ENCODE measurements at places on chromosomes 2 and 18. TPM values are rescaled to one million over a fixed set of nuclear protein-coding genes. Genes with fewer than 3 reads are reported as not detected.

Gene C2orf15
- 0.48 TPM for polyA plus RNA-seq

Gene C1GALT1C1L
- not detected for polyA plus RNA-seq

Gene DYNAP
- not detected for polyA plus RNA-seq

Gene CFAP210
- polyA plus RNA-seq = not detected

Gene ADD2
- polyA plus RNA-seq = 1.8 TPM

Gene LINC00305
- not detected for polyA plus RNA-seq

Gene RNU2-63P
- polyA plus RNA-seq = not detected

Gene NAT8
- polyA plus RNA-seq = 0.51 TPM

Gene KATNAL2
- 8.0 TPM for polyA plus RNA-seq

Gene CTAGE1
- polyA plus RNA-seq = not detected

Gene TMEM247
- polyA plus RNA-seq = not detected

Gene SP9
- not detected for polyA plus RNA-seq

Gene ALLC
- polyA plus RNA-seq = not detected

DNA sequence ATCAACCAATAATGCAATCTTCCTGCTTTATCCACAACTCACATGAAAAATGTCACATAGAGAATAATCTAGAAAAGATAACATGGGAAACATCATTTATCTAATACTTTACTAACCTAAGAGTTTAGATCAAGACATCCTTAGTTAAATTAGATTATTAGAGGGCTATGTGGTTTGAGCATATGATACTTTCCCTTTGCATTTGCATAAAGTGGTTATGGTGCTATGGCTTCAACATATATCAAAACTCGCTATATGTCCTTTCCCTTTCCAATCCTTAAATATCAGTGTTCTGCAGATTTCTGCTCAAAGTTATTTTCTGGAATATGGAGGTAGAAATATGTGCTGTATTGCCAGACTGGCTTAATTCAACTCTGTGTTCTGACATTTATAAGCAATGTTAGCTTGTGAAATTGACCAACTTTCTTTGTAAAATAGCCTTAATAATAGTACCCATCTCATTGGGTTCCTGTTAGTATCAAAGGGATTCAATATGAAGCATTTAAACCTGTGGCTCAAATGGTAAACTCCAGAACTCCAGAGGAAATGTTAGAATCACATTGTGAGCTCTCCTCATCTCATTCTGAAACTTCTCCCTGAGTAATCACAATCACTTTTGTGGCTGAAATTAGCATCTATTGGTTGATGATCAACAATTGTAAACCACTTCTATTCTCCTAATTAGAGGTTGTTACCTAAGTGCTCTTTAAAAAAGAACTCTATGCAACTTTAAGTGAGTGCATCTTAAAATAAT is 1089.9 kb upstream of the SLC39A10 start:
- DNase-seq = no peak

DNA sequence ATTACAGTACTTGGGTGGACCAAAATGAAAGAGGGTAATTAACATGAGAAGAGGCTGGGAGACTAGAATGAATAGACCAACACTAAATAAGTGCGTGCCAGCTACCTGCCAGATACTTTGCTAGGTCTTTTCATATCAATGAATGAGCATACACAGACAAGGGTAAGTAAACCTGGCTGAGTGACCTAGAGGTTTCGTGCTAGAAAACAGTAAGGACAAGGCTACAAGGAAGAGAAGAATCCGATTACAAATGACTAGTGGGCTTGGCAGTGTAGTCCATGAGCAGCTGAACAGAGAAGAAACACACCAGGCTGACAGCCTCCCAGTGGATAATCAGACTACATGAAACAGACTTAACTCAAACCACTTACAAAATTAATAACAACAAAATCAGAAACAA is 64.6 kb downstream of the THADA start:
- no peak for DNase-seq

GRCh38 chr2:160608599-160608998 is 115.0 kb upstream of the RBMS1 start:
- no peak for DNase-seq

DNA sequence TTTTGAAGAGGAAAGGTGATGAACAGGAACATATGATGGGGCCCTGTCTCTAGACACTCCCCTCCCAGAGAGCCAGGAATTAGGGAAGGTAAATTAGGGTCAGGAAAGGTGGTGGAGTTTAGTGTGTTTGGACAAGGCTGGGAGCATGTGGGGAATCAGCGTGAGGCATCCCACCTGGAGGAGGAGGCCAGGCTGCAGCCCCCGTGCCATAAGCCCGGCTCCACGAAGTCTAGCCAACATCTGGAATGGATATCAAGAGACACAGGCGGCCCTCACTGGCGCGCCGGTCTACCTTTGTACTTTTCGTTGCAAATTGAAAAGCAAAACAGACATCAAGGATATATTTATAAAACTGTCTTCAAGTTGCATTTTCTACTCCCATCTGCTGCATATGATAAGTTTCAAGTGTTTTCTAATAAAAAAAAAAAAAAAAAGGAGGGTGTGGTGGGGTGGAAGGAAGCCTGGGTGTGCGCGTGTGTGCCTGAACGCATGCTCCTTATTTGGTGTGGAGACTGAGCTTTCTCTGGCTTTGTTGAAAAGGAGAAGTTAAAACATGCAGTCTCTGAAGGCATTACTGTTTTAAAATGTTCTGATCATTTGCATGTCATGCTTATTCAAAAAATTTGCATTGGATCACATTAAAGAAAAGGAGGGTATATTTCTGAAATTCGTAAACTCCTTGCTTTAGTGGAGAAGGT is 546.7 kb upstream of the ID2 start:
- no peak for DNase-seq

GRCh38 chr2:182245963-182246362 is 180.9 kb downstream of the PDE1A start:
- DNase-seq = no peak

DNA sequence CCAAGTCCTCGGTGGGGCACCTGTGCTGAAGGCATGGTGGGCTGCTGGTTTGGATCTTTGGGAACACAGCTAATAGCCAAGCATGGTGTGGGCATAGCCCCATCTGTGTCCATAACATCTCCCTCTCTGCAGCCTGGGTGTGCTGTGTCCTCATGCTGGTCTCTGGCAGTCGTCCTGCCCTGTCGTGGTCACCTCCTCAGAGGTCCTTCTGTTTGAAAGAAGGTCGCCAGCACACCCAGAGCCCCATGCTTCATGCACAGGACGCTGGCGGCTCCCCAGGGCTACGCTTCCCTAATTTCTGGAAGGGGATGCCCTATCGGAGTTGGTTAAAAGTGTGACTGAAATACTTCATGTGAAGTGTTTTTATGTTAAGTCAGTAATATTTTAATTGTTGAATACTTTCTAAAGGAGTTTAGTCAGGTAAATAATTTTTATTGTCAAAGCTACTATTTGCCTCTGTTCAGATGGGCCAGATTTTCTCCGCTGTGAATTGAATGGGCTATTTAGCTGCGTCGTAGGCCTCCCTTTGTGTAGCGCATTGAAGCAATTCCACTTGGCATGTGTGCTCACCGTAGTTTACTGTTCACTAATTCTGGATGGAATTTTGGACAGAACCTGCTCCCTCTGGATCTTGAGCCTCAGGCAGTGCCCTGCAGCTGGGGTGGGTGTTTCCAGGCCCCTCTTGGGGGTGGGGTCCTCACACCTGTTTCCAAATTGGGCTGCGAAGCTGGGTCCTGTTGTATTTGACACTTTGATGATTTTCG is 81.9 kb downstream of the WDSUB1 start:
- DNase-seq = no peak

GRCh38 chr18:58580078-58580477 is 48.8 kb downstream of the ALPK2 start:
- no peak for DNase-seq

DNA sequence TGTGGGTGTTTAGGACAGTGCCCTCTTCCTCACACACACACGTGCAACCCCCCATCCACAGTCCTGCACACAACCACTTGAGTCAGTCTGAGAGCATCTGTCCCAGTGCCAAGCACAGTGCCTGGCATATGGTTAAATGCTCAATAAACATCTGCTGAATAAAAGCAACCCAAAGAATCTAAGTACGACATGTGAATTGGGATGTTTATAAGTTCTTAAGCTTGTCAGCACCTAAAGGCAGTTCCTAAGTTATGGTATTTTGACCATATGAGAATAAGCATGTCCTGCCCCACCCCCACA is 37.8 kb downstream of the CAPN13 start:
- DNase-seq = no peak

DNA sequence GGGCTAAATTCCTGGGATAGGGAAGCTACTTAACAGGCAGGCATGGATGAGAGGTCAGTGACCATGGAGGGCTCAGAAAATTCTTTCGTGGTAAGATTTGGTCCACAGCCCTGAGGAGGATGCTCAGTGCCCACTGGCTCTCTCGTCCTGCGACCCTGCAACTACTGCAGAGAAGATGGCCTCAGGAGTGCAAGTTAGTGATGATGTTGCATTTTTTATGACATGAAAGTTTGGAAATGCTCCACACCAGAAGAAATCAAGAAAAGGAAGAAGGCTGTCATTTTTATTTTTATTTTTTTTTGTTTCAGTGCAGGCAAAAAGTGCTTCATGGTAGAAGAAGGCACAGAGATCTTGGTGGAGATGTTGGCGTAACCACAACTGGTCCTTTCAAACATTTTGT is 238.6 kb upstream of the PARD3B start:
- DNase-seq = no peak

GRCh38 chr2:23073671-23074070 is 311.3 kb upstream of the KLHL29 start:
- no peak for DNase-seq

GRCh38 chr2:75523313-75524275 is 37.1 kb downstream of the EVA1A start:
- DNase-seq = no peak

GRCh38 chr2:71830497-71831192 is 317.0 kb downstream of the CYP26B1 start:
- DNase-seq = no peak

DNA sequence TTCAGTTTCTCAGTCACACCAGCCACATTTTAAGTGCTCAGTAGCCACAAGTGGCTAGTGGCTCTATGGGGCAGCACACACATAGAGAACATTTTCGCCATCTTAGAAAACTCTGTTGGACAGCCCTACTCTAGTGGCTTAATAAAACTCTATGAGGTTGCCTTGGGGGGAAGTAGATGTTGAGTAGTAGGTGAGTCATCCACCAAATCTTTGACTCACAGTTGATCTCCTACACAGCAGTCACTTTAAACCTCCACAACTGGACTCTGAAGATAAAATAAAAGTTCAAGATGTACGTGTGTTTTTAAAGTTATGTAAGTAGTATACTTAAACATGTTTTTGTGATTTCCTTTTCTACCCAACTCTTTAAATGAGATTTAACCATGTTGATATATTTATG is 379.0 kb downstream of the SETBP1 start:
- no peak for DNase-seq

DNA sequence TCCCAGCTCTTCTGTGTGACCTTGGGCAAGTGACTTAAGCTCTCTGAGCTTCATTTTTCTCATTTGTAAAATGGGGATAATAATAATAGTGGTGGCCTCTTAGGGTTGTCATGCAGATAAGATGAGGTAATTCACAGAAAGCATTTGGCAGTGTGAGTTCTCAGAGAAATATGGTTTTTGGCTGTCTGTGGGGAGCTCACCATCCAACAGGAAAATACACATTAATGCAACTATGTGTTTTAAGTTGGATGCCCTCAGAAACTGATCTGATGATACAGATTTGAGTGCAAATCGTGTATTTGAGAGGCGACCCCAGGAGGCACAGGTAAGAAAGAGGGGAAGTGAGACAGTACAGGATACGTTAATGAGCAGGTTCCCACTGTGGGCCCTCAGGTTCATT is 56.1 kb upstream of the SPRED2 start:
- no peak for DNase-seq

GRCh38 chr2:114089636-114090319 is 199.9 kb downstream of the ACTR3 start:
- DNase-seq = no peak

- DNase-seq = no peak
Observed at GRCh38 chr2:72130659-72131360, 16.9 kb downstream of the CYP26B1 start.

- DNase-seq = no peak
Observed at GRCh38 chr18:48937869-48938750, 12.7 kb downstream of the SMAD7 start.

DNA sequence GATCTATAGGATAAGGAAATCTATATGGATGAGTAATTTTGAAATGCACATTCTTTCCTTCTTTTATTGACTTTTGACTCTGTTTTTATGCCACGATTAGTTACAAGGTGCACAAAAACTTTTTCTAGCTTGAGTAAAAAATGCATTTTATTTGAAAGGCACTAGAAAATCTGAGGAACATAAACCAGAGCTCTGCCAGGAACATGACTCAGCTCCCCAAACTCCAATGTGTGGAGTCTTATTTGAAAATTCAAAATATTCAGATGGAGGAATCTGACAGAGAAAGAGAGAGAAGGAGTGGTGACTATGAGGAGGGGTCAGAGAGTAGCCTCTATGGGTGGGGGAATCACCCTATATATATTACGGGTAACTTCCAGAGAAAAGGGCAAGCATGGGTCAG is 231.0 kb downstream of the DCC start:
- no peak for DNase-seq

GRCh38 chr2:152815634-152816257 is 97.3 kb downstream of the ARL6IP6 start:
- DNase-seq = no peak

DNA sequence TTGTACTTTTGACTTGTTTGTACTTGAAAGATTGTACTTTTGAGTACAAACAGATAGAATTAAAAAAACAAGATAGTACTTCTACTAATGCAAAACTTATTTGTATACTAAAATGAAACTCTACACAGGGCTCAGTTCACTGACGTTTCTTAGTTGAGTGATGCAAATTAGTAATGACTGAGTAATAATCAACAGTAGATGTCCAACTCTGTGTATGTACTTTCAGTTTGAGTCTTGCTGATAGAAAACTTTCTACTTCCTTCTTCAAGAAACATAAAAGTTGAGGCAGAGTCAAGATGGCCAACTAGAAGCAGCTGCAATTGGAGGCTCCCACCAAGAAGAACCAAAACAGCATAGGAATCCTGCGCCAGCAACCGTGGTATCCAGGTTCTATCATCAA is 585.0 kb downstream of the NR4A2 start:
- DNase-seq = no peak

- no peak for DNase-seq
Observed at GRCh38 chr2:8026381-8026780, 655.5 kb upstream of the ID2 start.
